H9 (cell line): ENCODE measurements at places on chromosomes 3 and 15. TPM values are rescaled to one million over a fixed set of nuclear protein-coding genes. Genes with fewer than 3 reads are reported as not detected.

DNA sequence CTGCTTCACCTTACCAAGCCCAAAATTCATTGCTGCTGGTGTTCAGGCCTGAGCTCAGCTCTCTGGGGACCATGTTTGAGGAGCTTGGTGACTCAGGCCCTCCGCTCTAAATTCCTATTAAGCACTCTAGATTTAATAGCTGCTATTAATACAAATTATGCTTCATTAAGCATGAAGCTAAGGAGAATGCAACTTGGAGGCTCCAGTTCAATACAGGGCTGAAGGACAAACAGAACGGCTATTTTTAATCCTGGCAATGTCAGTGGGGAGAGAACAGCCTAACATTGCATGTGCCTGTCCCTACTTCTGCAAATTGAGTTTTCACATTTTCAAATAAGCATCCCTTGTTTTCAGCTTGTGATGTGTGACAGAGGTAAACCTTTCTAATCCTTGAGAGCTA, 80.1 kb upstream of the TRIM42 start:
- no peak overlapping the region for H3K27ac ChIP-seq
- no peaks in the 10 kb centered on the region for H3K36me3 ChIP-seq
- H3K4me1 ChIP-seq, result no peaks in the 10 kb centered on the region
- no peak overlapping the region for H3K4me3 ChIP-seq

- H3K36me3 ChIP-seq, result no peaks in the 10 kb centered on the region
- H3K27ac ChIP-seq, result no peak overlapping the region
- no peak overlapping the region for H3K4me3 ChIP-seq
These were observed 83.5 kb upstream of the CFAP20DC start for GRCh38 chr3:59133311-59133710.

DNA sequence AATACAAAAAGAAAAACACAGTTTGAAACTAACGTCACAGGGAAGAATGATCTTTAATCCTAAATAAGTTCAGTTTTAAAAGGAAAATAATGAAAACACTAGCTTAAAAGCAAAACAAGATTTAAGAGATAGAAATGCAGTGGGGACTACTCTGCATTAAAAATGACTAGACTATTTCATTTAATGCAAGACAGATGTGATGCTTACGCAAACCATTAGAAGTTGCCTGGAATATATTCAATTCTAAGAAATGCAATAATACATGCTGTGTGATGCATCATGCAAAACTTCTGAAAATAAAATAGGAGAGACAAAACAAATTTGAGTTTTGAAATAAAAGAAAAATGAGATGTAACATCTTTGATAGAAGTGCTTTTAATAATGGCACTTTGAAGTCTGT, 97.6 kb upstream of the STRIT1 start:
- no peak overlapping the region for H3K4me3 ChIP-seq
- peaks cover 10% of the 10 kb centered on the region; the same call in 1 of the 2 replicates for H3K36me3 ChIP-seq
- no peak overlapping the region for H3K27ac ChIP-seq
- DNase-seq, result no peak
- H3K27me3 ChIP-seq, result no peaks in the 10 kb centered on the region
- H3K4me1 ChIP-seq, result no peaks in the 10 kb centered on the region

GRCh38 chr15:35693886-35694285, 147.9 kb upstream of the DPH6 start:
- H3K4me3 ChIP-seq, result no peak overlapping the region
- no peak for DNase-seq
- H3K36me3 ChIP-seq, result no peaks in the 10 kb centered on the region
- no peaks in the 10 kb centered on the region for H3K27me3 ChIP-seq

DNA sequence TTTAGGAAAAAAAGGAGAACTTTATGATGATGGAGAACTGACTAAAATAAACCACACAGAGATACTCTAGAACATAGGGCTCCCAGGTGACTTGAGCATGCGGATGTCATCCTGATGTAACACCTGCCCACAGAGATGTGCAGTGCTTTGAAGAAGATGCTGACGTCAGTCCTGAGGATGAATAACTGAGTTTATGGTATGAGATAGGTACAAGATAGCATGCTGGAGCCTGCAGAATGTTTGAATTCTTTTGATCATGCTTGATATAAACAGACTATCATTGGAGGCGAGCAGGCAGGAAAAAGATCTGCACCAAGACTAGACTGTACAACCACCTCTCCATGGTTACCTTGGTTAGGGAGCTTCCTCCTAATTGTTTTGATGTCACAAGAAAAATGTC, 12.4 kb downstream of the CCR4 start:
- H3K4me1 ChIP-seq, result 0 out of 2 replicates have a peak, but pooled peaks cover 2% of the 10 kb centered on the region
- no peaks in the 10 kb centered on the region for H3K27me3 ChIP-seq
- H3K27ac ChIP-seq, result no peak overlapping the region
- no peak for DNase-seq
- H3K36me3 ChIP-seq, result peaks cover 17% of the 10 kb centered on the region
- H3K4me3 ChIP-seq, result no peak overlapping the region

GRCh38 chr3:123143669-123144411, 57.9 kb upstream of the SEC22A start:
- peak; percentile 50 for DNase-seq
- H3K27me3 ChIP-seq, result no peaks in the 10 kb centered on the region
- no peak overlapping the region for H3K27ac ChIP-seq
- H3K4me1 ChIP-seq, result peaks cover 10% of the 10 kb centered on the region
- peaks cover 12% of the 10 kb centered on the region for H3K36me3 ChIP-seq

- no peaks in the 10 kb centered on the region for H3K4me1 ChIP-seq
- peaks cover 25% of the 10 kb centered on the region for H3K36me3 ChIP-seq
- no peaks in the 10 kb centered on the region for H3K27me3 ChIP-seq
- H3K4me3 ChIP-seq, result no peak overlapping the region
- no peak overlapping the region for H3K27ac ChIP-seq
These were observed 75.5 kb downstream of the MSL2 start for GRCh38 chr3:136120373-136121348.

KLHL18 gene
- 49.3 and 55.3 TPM in 2 replicates for total RNA-seq

- H3K27ac ChIP-seq, result no peak overlapping the region
- no peaks in the 10 kb centered on the region for H3K27me3 ChIP-seq
- DNase-seq, result no peak
These were observed 32.3 kb downstream of the B3GNT5 start for GRCh38 chr3:183285318-183285717.

CELF6 gene
- 0.13 and 0.18 TPM in 2 replicates for total RNA-seq

DNA sequence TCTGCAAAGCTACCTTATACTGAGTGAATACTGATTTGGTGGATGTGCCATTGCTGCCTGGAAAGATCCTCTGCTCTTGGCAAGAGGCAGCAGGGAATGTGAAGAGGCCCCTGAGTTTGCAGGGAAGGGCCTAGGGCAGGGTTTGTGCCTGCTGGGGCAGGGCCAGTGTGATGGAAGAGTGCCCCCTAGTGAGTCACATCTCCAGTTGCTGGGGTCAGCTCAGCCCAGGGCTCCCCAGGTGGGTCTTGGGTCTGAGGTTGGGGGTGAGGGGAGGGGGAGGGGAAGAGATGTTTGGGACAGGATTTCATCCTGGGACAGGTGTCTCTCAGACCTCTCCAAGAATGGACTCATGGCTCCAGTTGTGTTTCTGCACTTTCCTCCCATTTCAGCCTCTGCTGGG, 4.1 kb upstream of the AMOTL2 start:
- H3K4me1 ChIP-seq, result peaks cover 3% of the 10 kb centered on the region; the same call in 1 of the 2 replicates
- peaks cover 10% of the 10 kb centered on the region; the same call in 1 of the 2 replicates for H3K27me3 ChIP-seq
- DNase-seq, result peak; percentile 87
- no peak overlapping the region for H3K27ac ChIP-seq

- H3K27ac ChIP-seq, result no peak overlapping the region
- H3K36me3 ChIP-seq, result no peaks in the 10 kb centered on the region
- H3K27me3 ChIP-seq, result no peaks in the 10 kb centered on the region
- no peak overlapping the region for H3K4me3 ChIP-seq
- no peaks in the 10 kb centered on the region for H3K4me1 ChIP-seq
These were observed 54.2 kb downstream of the PPARG start for GRCh38 chr3:12343047-12343501.

FOXL2NB gene
- 0.31 and 0.55 TPM in 2 replicates for total RNA-seq

DNA sequence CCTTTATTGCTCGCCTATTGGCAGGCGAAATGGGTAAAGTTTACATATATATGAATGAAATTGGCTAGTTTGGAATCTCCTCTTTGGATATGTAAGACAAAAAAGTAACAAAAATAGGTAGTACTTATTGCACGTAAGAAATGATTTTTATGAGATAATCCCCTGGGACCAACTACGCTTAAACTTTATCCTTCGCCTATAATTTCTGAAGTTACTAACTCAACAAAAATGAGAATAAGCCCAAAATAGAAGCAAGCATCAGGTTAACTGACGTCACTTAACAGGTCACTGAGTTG, 438 bp upstream of the SLC49A4 start:
- peak overlapping the region; percentile 14 for H3K27ac ChIP-seq
- H3K36me3 ChIP-seq, result no peaks in the 10 kb centered on the region
- H3K4me3 ChIP-seq, result no peak overlapping the region
- DNase-seq, result no peak
- peaks cover 4% of the 10 kb centered on the region; the same call in 1 of the 2 replicates for H3K27me3 ChIP-seq
- no peaks in the 10 kb centered on the region for H3K4me1 ChIP-seq

PAQR9 gene
- 2.3 and 3.2 TPM in 2 replicates for total RNA-seq

DNA sequence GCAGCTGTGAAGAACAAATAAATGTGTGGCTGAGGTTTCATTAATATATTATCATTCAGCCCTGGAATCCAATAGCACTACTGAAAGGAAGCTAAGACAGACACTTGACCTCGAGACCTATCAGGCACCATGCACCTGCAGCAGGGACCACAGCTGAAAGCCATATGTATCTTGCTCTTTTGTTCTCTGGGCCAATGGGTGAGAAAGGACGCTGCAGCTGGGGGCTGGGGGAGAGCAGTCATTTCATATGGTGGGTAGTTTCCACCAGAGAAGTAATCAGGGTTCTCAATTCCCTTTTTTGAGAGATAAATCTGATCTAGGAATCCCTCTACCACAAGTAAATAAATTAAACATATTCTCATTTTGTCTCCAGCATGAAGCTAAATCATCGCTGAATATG, 225.6 kb upstream of the STRIT1 start:
- no peak for DNase-seq
- no peak overlapping the region for H3K4me3 ChIP-seq
- no peak overlapping the region for H3K27ac ChIP-seq
- no peaks in the 10 kb centered on the region; the same call in 1 of the 2 replicates for H3K4me1 ChIP-seq

- H3K27me3 ChIP-seq, result no peaks in the 10 kb centered on the region
- H3K4me3 ChIP-seq, result no peak overlapping the region
- no peak for DNase-seq
These were observed 423.2 kb downstream of the EPHB1 start for GRCh38 chr3:135218304-135218703.

DNA sequence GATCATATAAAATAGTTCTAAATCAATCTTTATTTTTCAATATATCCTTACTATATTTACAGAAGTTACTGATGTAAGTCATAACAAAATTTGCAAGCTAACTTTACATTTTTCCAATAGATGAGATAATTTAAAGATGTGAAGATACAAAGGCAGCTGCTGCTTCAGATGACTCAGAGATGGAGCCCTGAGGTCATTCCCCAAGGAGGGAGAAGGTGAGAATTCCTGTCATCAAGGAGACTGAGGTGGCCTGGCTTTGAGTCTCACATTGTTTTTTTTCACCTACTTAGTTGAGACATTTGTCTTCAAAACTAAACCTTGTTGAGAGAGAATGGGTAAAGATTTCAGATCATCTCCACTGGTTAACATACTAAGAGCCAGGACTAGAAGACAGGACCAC, 3.9 kb upstream of the SAMD7 start:
- H3K36me3 ChIP-seq, result peaks cover 4% of the 10 kb centered on the region; the same call in 2 of the 3 replicates
- H3K4me1 ChIP-seq, result no peaks in the 10 kb centered on the region
- no peak overlapping the region for H3K27ac ChIP-seq

EFHB gene
- total RNA-seq, result 1.6 and 1.9 TPM in 2 replicates

DNA sequence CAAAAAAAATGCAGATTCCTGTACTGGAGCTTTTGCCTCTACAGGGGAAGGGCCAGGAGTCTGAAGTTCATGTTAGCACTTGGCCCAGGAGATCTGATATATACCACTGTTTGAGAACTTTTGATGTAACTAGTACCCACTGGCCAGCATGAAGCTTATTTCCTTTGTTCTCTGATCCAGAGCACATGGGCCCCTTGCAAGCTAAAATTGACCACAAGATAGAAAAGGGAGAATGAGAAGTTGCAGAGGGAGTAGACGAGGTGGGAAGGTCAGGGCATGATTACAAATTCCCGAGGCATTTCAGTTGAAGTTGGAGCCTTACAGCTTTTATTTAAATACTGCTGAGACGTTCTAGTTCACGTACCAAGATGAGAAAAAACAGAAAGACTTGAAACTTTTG, 28.2 kb downstream of the TGM4 start:
- no peak overlapping the region for H3K27ac ChIP-seq
- H3K36me3 ChIP-seq, result no peaks in the 10 kb centered on the region
- H3K4me3 ChIP-seq, result no peak overlapping the region
- H3K27me3 ChIP-seq, result no peaks in the 10 kb centered on the region

DNA sequence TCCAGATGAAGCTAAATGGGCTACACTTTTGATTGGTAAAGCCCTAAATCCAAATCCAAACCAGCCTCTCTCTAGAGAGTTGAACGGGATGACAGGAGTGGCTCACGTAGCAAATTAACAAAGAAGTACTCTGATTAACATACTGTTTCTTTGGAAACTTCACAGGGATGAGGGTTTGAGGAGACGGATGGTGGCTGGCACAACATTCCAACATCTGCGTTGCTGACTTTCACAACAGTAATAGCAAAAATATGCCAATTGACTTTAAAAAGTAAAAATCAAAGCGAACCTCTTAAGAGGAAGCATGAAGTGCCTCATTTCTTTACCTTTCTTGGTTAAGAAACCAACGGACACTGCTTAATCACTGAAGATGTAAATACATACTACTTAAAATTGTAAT, 181.4 kb downstream of the TBL1XR1 start:
- DNase-seq, result no peak
- H3K4me3 ChIP-seq, result no peak overlapping the region
- no peak overlapping the region for H3K27ac ChIP-seq
- H3K36me3 ChIP-seq, result peaks cover 7% of the 10 kb centered on the region

WHAMM gene
- total RNA-seq, result 3.0 and 3.7 TPM in 2 replicates

- no peak for DNase-seq
- no peak overlapping the region for H3K4me3 ChIP-seq
- H3K36me3 ChIP-seq, result no peaks in the 10 kb centered on the region
- H3K4me1 ChIP-seq, result no peaks in the 10 kb centered on the region
- no peak overlapping the region for H3K27ac ChIP-seq
- H3K27me3 ChIP-seq, result no peaks in the 10 kb centered on the region
These were observed 20.1 kb downstream of the PRR23A start for GRCh38 chr3:138985932-138986331.

HHATL gene
- total RNA-seq, result 0.46 TPM in 1 of 2 replicates, not detected in the other

ZNF774 gene
- 1.0 and 2.5 TPM in 2 replicates for total RNA-seq

- no peaks in the 10 kb centered on the region for H3K4me1 ChIP-seq
- no peak overlapping the region for H3K27ac ChIP-seq
- no peaks in the 10 kb centered on the region for H3K27me3 ChIP-seq
- no peak for DNase-seq
- H3K36me3 ChIP-seq, result no peaks in the 10 kb centered on the region; the same call in 2 of the 3 replicates
These were observed 20.4 kb upstream of the PCOLCE2 start for GRCh38 chr3:142909282-142909681.

DNA sequence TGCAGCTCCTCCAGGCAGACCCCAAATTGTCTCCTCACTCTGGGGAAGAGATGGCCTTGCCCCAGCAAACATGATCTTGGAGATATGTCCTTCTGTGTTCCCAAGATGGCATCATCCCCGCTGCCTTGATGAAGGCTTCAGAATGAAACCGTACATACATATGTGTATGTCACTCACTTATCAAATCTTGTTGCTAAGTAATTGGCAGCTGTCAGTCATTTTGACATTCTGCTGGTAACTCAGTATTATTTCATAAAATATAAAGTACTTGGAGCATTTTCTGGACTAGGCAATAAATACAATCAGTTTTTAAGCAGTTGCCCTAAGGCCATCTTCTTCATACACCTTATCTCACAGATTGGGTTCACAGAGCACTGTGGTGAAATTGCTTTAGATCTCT, 62.4 kb downstream of the ARNT2 start:
- DNase-seq, result no peak
- H3K27ac ChIP-seq, result no peak overlapping the region
- H3K4me1 ChIP-seq, result peaks cover under 1% of the 10 kb centered on the region; the same call in 1 of the 2 replicates
- no peak overlapping the region for H3K4me3 ChIP-seq
- no peaks in the 10 kb centered on the region for H3K27me3 ChIP-seq
